ENCODE measurements at places on chromosomes 12 and 14. TPM values are rescaled to one million over a fixed set of nuclear protein-coding genes. Genes with fewer than 3 reads are reported as not detected.

GRCh38 chr12:10397296-10397695 lies 7.5 kb upstream of the KLRK1 start:
- DNase-seq = no peak

- no peak for DNase-seq
These were observed 6.1 kb downstream of the RAPGEF3 start for GRCh38 chr12:47752552-47752951.

DNA sequence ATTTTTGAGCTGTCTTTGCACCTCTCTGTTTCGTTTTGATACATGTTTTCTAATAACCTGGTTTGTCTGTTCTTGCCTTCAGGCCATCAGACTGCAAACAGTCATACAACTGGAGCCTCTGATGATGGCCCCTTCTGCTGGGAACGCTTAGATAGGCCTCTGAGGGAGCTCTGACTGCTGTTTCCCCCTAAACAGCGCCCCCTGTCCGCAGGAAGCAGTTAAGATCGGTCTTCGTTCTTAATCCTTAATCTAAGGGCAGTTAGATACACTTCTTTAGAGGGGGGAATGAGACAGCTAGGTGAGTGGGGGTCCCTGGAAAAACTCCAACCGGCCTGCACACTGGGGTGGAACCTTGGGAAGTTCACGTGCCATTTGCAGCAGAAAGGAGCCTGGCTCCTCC lies 1338.8 kb upstream of the SEL1L start:
- no peak for DNase-seq

- no peak for DNase-seq
These were observed 19.5 kb downstream of the ANO6 start for GRCh38 chr12:45235087-45236025.

- DNase-seq = no peak
These were observed 167.9 kb downstream of the NUAK1 start for GRCh38 chr12:105970885-105971284.

DNA sequence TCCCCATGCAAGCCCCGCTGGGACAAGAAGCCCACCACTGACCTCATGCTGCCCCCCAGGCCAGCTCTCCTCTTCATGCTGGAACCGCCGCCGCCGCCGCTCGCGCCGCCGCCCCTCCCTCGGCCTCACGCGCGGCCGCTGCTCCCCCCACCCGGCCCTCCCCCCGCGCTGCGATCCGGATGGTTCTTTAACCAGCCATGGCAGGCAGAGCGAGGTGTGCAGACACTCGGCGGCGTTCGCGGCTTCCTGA lies at the start of gene DCAF5:
Gene DCAF5, minus strand, starts transcription at position 218 of the 250 bp plus-strand sequence. Its CDS starts 141 bp downstream, at position 77.
- no peak for DNase-seq

- DNase-seq = no peak
These were observed 501.6 kb downstream of the VRK1 start for GRCh38 chr14:97298736-97299135.

SDSL gene
- polyA plus RNA-seq = 17.4 TPM

TMEM119 gene
- polyA plus RNA-seq = 14.6 TPM

CLMN gene
- 18.7 TPM for polyA plus RNA-seq

TBK1 gene
- polyA plus RNA-seq = 30.1 TPM

GRCh38 chr12:113077057-113077858 lies 20.7 kb downstream of the DTX1 start:
- DNase-seq = no peak

Data from large intestine (tissue), 12 donors.